ENCODE measurements at places on chromosomes 11 and 22.

DNA sequence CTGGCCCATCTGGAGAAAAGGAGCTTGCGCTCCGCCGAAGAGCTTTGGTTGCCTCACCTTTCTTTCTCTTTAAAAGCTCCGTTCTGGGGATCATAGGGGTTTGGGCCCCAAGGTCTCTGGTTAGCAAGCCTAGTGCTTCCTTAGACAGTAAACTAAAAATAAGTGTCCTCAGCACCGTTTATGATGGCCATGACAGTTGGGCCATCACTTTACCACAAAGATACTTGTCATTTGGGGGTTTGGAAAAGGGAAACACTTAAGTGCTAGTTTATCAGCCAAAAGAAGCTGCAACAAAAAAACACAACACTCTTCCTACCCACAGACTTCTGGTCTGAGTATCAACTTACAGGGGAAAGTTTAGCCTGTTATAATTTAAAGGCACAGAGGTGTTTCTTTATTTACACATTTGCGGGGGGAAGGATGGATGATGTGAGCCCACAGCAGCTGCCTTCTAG, 88.4 kb upstream of the CD44 start:
- no peak for DNase-seq

- DNase-seq = no peak
Measured at GRCh38 chr11:68037411-68038225, 1.2 kb upstream of the TCIRG1 start.

GRCh38 chr11:110447897-110448745, 18.4 kb downstream of the FDX1 start:
- no peak for DNase-seq

- peak; percentile 44 for DNase-seq
Measured at GRCh38 chr11:61828629-61829407, 718 bp downstream of the FADS2 start.

GRCh38 chr11:67006029-67006884, 16.7 kb upstream of the SYT12 start:
- no peak for DNase-seq

GRCh38 chr22:23220485-23221350, 40.4 kb downstream of the BCR start:
- no peak for DNase-seq

GRCh38 chr11:10407055-10407454, 48.0 kb upstream of the AMPD3 start:
- DNase-seq = no peak

GRCh38 chr11:62860835-62861563, 19.7 kb upstream of the SLC3A2 start:
- DNase-seq = no peak

Data from hematopoietic multipotent progenitor cell treated with erythropoietin and hydrocortisone succinate and interleukin-3 and kit ligand, for 17 days (in vitro differentiated cells).